ENCODE measurements at places on chromosomes 1 and 21.

DNA sequence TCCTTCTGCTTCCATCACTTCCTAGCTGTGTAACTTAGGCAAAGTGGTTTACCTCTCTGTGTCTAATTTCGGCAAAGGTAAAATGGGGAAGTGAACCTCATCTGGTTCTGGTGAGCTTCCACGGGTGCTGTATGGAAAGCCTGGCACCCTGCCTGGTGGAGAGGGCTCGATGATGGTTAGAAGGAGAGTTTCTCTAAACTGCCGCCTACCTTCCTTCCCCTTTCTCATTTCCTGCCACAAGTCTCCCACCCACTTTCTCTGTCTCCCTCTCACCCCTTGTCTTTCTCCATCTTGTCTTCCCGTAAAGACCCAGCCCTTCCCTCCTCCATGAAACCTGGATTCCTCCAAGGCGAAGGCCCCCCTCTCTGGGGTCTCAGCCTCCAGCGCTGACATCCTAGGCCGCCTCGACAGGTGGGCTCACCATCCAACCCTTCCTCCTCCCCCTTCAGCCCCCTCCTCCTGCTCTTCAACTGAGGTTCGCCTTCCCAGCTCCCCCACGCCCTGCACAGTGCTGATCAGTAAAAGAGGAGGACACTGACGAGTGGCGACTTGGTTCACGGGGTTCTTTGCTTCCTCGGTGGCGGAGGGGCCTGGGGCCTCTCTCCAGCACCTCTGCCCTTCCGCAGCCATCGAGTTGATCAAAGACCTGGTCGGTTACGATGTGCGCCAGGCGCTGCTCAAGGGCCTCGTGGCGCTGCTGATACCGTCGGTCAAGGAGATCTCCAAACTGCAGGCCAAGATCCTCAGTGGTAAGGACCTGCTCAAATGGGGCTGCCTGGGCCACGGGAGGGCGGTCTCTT, 7.3 kb downstream of the RNU5D-1 start:
- DNase-seq: no peak

DNA sequence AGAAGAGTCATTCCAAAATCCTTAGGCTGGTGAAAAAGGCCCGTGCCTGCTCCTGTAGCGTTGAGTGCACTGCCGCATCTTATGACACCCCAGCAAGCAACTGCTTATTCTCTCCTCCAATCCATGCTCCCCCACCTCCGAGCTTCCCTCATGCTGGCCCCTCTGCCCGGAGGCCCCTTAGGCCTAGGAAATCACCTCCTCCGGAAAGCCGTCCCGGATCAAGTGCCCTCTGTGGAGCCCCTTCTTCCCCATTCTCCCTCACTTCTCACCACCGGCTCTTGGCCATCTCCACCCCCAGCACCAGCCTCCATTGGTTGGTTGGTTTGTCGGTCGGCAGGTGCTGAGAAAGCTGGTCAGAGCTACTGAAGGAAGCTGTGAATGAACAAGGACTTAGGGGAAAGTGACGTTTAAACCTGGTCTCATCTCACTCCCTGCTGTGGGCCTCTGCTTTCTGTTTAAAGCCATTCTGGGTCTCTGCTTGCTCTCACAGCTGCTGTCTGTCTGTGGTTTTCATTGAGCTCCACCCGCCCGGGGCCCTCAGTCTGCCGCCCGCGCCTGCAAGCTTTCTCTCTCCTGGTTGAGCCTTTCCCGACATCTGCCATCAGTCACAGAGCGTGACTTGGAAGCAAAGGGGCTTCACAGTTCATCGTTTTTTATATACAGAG, 122.2 kb downstream of the KCNN3 start:
- DNase-seq: no peak

- DNase-seq: peak; percentile 35
These were observed 20.9 kb downstream of the PDXK start for GRCh38 chr21:43739621-43740435.

- no peak for DNase-seq
These were observed 6.2 kb upstream of the EPS15 start for GRCh38 chr1:51525295-51525694.

DNA sequence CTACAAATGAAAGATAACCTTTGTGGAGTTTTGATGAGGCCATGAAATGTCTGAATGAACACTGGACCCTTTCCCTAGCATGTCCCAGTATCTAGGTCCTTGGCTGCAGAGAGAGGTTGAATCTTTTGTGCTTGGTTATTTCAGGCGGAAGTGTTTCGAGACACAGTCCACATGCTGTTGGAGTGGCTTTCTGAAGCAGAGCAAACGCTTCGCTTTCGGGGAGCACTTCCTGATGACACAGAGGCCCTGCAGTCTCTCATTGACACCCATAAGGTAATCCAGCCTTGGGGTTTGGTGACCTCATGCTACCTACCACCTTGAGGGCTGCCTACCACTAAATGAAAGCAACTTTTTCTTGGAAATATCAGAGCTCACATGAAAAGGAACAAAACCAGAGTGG, 38.9 kb upstream of the BMP8A start:
- no peak for DNase-seq

DNA sequence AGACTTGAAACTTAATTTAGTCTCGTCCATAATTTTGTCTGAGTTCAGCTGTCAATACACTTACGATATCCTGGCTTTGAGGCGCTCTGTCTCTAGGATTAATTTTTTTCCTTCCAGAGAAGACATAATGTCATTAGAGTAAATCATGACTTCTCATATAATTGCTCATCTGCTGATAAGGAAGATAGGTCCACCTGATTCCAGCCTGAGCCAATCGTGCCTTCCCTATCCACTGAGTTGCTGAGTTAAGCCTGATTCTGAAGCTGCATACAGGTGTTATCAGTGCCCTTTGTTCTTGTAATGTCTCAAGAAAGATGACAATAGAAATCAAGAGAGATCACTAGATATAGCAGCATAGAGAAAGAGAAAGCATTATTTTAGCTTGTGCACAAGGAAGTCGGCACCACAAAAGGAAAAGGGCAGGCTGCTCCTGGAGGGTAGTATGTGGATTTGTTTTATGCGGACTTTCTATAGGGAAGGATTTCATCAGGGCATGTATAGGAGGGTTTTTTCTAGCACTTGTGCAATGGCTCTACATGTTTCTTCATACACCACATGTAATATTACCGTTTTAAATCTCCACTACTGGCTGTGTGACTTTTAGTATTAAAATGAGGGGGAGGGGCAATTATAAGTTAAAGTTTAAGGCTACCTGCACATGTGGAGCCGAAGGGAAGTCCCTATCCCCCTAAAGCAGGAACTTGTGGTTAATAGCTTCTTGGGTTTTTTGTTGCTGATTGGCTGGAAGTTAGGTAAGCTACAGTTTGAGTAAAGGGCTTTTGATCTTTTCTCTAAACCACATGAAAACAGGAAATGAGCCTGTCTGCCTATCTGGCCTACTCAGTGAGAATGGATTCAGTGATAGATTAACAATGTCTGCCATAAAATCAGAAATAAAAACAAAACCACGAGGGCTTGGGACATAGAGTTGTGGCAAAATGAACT, 133.4 kb downstream of the PLPPR5 start:
- DNase-seq: no peak

DNA sequence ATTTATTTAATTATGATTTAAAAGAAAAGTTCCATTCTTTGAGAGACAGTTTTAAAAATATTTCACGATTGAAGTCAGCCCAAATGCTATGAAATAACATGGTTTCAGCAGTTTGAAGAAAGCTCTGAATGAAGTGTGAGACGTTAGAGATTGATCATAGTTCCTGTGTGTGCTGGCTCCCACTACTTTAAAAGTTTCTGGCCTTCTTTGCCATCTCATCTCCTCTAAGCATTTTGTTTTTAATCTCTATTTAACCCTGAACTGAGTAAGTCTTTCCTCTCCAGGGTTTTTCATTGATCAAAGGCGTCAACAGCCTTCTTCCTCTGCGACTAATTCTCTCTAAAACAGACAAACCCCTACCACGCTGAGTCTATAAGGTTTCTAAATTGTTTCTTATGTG, 225.3 kb upstream of the B3GALT2 start:
- DNase-seq: no peak
